Lower lobe of right lung (tissue), 2 donors: ENCODE measurements at places on chromosomes 3 and 15.

GRCh38 chr3:170905862-170906261 lies 2.6 kb downstream of the EIF5A2 start:
- no peak for DNase-seq

DNA sequence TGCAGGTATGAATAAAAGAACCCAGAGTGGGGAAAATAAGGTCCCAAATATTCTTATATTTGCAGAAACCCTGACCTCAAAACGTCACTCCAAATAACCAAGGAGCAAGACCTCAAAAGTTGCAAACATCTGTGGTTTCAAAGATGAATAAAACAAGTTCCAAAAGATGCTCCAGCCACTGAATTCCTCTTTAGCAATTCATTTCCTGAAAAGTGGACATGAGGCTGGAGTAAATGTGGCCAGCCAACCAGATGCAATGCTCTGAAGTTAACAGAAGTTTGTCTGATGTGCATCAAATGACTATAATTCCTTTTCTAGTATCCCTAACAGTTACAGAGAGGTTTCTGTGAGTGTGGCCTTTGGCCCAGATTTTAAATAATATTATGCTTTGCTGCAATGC lies 71.2 kb upstream of the WNT5A start:
- DNase-seq, result no peak

DNA sequence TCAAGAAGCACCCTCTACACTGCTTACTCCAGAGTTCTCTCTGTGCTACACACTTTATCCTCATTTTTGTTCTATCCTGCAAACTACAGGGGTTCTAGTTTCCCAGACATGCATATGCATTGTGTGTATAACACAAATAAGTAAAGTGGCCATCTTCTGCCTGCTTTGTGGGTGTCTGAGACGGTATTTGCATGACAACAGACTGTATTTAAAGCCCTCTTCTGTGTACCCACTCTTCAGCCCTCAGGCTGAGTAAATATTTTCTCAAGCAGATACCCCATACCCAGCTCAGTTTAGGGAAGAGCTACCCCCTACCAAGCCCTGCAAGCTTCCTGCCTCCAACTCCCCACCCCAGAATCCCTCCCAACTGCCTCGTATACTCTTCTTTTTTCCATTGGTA lies 31.7 kb downstream of the SYNPR start:
- DNase-seq, result no peak

GRCh38 chr3:87694678-87695077 lies 364.1 kb downstream of the CGGBP1 start:
- no peak for DNase-seq

GRCh38 chr3:39407259-39407629 lies 724 bp downstream of the RPSA start:
- DNase-seq, result no peak

- no peak for DNase-seq
Measured at GRCh38 chr3:107028086-107028485, 349.2 kb upstream of the CCDC54 start.
